ENCODE measurements at places on chromosomes 1 and 21.

DNA sequence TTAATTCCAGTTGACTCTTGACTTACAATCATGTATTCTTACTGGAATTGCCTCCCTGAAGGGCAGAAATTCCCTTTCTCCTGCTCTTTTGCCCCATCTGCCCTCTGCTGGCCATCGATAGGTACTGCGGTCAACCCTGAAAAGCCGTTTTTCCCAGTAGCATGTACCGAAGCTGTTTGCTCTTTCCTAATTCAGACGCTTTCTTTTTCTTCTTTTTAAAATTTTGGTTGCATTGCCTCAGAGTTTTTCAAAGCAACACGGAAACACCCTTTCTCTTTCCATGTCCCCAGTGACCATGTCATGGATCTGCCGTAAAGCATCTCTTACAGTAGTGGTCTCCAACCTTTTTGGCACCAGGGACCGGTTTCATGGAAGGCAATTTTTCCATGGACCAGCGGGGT, 164.2 kb upstream of the C1orf21 start:
- DNase-seq: peak; percentile 3

DNA sequence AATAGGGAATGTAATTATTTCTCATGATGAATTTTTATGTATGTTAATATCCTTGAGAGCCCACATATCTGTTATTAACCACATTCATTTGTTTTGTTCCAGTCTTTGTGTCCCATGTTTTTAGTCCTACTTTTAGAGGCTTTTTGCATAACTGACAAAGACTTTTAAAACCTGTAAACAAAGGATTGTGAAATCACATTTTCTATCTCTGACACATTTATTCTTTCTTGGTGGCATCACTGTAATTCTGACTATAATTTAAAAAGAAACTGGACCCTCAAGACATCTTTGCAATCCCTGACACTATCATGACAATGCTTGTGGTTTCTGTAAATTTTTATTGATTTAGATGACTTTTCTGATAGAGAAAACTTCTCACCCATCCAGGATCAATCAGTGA, 313.1 kb downstream of the SIPA1L2 start:
- DNase-seq: no peak

GRCh38 chr1:192546596-192547190, 28.9 kb upstream of the RGS1 start:
- DNase-seq: no peak

DNA sequence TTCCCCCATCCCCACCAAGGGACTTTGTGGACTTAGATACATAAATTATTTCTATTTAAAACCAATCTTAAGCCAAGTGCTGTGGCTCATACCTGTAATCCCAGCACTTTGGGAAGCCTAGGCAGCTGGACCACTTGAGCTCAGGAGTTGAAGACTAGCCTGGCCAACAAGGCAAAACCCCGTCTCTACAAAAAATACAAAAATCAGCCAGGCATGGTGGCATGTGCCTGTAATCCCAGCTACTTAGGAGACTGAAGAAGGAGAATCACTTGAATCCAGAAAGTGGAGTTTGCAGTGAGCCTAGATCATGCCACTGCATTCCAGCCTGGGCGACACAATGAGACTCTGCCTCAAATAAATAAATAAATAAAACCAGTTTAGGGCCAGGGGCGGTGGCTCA, 4.5 kb upstream of the LAX1 start:
- DNase-seq: no peak

GRCh38 chr1:8061673-8062386, 35.7 kb upstream of the ERRFI1 start:
- DNase-seq: no peak

DNA sequence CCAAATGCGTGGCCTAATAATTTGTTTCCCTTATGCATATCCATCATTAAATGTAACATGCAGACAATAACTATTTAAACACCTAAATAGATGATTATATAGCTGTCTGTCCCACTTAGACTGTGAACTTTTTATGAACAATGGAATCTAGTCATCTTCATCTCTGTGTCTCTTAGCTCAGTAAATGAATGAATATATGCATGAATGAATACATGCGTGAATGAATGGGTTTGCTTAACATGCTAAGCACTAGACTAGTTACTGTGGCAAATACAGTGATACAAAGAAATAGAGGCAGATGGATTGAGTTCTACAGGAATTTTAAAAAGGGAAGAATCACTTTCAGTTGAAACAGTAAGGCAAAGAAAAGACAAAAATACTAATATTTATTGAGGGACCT, 232.0 kb downstream of the FGGY start:
- DNase-seq: no peak

DNA sequence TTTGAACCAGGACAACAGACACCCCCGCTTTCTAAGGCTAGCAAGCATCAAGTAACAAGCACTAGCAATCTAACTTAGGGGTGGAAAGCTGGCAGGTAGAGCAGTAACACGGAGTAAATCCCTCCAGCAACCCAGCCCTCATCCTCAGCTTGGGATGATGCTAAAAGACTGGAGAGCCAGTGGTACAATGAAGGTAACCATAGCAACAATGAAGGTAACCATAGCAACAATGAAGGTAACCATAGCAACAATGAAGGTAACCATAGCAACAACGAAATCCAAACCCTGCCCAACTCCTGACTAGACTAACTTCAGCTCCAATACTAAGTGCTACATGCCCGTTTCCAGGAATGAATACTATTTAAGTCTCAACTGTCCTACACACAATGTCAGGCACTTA, 22.2 kb upstream of the EIF4G3 start:
- DNase-seq: no peak

DNA sequence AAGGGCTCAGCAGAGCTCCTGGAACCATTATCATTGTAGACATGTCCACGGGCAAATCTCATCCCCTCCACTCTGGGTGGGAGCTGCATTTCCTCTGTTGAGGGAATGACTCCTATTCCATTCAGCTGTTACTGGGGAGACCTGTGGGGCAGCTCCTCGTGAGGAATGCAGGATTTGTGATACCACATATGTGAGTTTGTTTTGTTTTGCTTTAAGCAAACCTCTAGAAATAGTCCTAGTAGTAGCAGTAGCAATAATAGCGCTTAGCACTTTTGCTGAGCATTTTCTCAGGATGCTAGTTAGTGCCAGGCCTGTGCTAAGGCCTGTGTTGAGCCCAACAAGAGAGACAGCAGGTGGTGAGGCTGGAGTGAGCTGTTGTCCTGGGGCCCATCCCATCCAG, 10.8 kb downstream of the OLIG1 start:
- DNase-seq: no peak

DNA sequence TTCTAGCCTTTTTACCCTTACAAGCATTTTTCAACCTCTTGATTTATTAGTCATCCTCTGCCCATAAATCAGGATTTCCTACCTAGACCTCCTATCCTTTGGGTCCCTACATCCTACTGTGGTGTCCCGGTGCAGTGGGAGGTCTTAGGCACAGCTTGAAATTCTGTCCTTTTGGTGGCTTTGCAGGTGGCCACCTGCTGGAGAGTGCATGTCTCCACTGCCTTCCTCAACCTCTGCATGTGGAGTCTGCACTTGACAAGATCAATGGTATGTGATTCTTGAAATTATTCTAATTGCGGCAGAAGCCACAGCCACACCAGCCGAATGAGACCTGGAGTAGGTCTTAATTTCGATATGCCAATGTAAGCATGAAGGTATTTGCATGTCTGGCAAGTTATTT, 11.4 kb upstream of the KCNA3 start:
- no peak for DNase-seq

- DNase-seq: no peak
Measured at GRCh38 chr1:116257341-116257767, 115.7 kb upstream of the ATP1A1 start.

- peak; percentile 21 for DNase-seq
Measured at GRCh38 chr1:3504151-3504821, 49.8 kb downstream of the ARHGEF16 start.

- DNase-seq: peak; percentile 40
Measured at GRCh38 chr1:213997038-213997771, 9.4 kb downstream of the PROX1 start.

DNA sequence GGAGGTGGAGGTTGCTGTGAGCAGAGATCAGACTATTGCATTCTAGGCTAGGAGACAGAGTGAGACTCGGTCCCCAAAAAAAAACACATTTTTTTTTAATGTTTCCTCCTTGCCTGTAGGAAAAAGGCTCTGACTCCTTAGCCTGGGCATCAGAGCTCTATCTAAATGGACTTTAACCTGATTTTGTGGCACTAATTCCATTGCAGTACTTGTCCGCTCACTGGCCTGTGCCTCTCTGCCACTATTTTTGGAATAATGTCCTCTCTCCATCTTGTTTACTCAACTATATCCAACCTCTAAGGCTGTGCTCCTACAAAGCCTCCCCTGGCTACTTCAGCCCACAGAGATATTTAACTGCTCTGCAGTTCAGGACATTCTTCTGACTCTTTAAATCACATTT, 26.5 kb downstream of the METTL18 start:
- DNase-seq: no peak

GRCh38 chr1:7538033-7538432, 233.1 kb upstream of the VAMP3 start:
- DNase-seq: no peak

DNA sequence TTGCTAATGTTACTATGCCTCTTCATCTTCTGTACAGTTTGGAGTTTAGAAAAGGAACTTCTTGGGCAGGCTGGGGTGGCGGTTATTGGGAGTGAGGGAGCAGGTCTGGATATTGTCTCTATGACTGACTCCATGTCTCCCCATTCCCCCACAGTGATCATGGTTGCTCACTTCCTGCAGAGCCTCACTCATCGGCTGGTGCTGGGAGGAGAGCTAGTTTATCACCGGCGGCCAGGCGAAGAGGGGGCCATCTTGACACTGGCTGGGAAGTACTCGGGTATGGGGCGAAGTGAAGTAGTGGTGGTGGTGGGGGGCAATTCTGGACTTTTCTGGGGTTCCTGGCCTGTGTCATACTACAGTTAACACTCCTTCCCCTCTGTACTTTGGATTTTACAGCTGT, 2.2 kb downstream of the TOMM40L start:
- no peak for DNase-seq

- DNase-seq: no peak
Measured at GRCh38 chr1:29427614-29428279, 191.4 kb downstream of the PTPRU start.

GRCh38 chr1:159652506-159652905, 61.9 kb downstream of the CRP start:
- no peak for DNase-seq

DNA sequence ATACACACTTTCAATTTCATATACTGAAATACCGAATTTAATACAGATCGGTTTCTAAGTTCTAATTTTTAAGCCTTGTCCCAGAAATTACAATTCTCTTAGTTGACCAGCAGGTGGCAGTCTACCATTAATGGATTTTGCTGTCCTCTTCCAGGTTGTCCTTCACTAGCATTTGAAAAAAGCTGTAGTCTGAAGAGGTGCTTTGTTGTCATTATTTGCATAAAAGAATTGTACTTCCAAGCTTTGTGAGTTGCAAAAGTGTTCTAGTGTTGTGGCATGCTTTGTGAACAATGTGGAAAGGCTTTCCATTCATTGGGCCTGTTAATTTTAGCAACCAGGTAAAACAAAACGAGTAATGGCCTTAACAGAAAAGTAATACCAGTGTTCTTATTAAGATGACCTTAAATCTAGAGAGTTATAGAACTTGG, 193.6 kb downstream of the RPS6KC1 start:
- DNase-seq: no peak

All from substantia nigra (tissue), 51 donors.